ENCODE measurements at places on chromosomes 7 and 10.

- DNase-seq = no peak
Measured at GRCh38 chr7:111593343-111593742, 31.1 kb upstream of the IMMP2L start.

- peak; percentile 40 for DNase-seq
Measured at GRCh38 chr7:156143158-156143557, 330.9 kb upstream of the SHH start.

DNA sequence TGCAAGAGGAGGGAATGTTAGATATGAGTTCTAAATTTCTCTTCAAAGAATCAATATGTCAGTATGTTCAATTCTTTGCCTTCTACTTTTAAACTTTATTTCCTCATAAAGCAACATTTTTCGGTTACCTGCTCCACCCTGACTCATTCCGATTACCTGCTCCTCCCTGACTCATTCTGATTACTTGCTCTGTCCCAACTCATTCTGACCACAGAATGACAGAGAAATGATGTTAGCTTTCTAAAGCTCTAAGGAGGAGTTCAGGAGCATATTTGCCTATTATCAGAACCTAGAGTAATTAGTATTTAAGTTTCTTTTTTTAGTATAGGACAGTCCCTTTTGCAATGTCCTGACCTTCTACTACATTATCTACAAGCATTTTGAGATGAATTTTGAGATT, 24.5 kb upstream of the PPP1R9A start:
- DNase-seq = no peak

GRCh38 chr10:24039897-24040296, 169.0 kb upstream of the KIAA1217 start:
- no peak for DNase-seq

GRCh38 chr7:128108641-128109423, 77.6 kb upstream of the LRRC4 start:
- DNase-seq = no peak

DNA sequence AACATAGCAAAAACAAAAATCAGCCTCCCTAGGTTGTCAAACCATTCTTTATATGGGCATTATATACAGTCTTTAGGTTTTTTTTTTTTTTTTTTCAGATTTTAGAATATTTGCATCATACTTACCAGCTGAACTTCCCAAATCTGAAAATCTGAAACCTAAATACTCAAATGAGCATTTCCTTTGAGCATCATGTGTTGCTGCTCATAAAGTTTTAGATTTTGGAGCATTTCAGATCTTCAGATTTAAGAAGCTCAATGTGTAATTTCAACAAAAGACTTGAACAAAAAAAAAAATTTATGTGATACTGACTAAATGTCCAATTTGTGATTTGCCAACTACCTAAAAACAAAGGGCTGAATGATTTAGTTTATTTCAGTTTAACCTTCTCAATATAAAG, 13.6 kb downstream of the FAM3C start:
- DNase-seq = no peak

DNA sequence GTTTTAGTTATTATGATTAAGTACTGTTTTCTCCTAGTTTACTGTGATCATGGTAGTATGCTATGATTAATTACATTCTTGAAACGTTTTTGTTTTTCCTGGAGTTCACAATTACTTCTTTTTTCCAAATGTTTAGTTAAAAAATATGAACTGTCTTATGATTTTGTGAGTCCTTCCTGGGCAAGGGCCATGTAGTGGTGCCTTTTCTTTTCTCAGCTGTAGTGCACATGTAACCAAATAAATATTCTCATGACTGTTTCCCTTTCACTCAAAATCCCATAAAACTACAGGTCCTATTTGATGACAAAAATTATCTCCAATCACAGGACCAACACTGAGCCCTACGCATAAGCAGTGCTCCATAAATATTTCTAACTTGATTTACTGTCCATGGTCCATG, 118.9 kb upstream of the EGR2 start:
- DNase-seq = no peak

DNA sequence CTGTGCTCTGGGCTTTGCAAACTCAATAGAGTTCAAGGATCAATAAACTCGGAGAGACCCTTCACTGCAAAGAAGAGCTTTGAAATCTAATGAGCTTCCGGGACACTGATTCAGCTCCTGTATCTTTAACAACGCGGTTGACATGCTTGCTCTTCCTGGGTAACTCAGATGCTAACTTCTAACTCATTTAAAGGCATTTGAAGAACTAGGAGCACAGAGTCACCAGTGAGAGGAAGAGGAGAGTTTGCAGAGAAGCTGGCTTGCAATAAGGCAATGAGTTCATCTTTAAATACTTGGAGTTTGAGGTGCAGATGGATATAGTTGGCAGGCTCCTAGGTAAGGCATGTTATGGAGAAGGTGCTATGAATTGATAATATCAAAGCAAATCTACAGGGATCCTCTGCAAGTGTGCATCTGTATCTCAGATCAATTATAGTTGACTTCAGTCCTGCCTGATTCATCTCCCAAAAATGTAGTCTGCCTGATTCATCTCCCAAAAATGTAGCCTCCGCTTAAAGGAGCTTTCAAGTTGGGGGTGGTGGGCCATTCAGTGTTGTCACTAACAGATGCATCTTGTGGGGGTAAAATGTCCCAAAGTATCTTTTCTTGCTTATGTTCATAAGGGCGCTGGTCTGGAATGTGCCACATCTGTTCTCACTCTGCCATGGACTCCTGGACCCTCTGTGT, 182.5 kb upstream of the PRSS58 start:
- peak; percentile 91 for DNase-seq

- no peak for DNase-seq
Measured at GRCh38 chr7:45417268-45417667, 156.9 kb upstream of the ADCY1 start.

GRCh38 chr10:26173837-26174236, 42.7 kb upstream of the GAD2 start:
- DNase-seq = no peak

DNA sequence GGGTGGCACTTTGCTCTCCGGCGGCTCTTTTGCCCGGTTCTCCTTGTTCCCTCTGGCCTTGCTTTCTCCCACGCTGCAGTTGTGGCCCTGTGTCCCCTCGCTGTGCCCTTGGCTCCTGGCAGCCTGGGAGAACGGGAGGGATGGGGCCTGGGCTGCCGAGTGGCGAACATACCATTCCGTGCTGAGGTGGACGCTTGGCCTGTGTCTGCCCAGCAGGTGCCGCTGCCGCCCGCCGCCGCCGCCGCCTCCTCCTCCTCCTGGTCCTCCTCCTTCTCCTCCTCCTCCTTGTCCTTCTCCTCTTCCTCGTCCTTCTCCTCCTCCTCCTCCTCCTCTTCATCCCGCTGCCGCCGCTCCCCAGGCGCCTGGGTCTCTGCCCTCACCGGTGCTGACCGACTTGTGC, 36.0 kb downstream of the AGAP3 start:
- DNase-seq = no peak

DNA sequence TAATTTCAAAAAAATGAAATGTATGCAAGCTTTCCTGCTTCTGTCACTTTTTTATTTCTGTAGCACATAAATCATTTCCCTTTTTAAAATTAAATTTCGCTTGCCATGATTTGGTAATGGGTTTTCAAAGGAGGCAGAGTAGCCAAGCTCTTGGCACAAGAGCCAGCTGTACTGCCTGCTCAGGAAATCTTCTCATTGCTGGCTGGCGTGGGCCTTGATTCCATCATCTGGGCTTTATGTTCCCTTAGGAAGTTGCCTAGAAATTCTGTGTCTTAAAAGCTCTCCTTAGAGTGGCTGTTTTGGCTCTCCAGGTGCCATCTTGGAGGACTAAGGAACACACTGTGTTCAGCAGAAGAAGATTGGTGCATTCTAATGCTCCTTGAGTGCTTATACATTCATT, 107.4 kb downstream of the ARID5B start:
- no peak for DNase-seq

- DNase-seq = no peak
Measured at GRCh38 chr10:84842593-84842992, 514.2 kb downstream of the CCSER2 start.

GRCh38 chr10:101818872-101819633, 809 bp upstream of the OGA start:
- no peak for DNase-seq

DNA sequence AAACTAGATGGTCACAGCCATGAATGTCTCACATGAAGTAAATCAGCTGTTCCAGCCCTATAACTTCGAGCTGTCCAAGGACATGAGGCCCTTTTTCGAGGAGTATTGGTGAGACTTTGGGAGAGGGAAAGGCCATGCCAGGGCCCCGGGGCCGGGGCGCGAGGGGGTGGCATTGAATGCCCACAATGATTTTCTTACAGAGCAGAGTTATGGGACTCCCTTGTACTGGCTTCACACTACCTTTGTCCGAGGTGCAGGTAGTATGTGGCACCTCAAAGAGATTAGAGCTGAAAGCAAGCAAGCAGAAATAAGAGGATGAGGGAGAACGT, 407 bp downstream of the ELOVL3 start:
- DNase-seq = no peak

GRCh38 chr10:116271593-116272439, 1.2 kb downstream of the GFRA1 start:
- no peak for DNase-seq

GRCh38 chr7:5692112-5692844, 89.2 kb downstream of the RNF216 start:
- peak; percentile 83 for DNase-seq

- no peak for DNase-seq
Measured at GRCh38 chr7:44784364-44784763, 12.1 kb upstream of the PPIA start.

DNA sequence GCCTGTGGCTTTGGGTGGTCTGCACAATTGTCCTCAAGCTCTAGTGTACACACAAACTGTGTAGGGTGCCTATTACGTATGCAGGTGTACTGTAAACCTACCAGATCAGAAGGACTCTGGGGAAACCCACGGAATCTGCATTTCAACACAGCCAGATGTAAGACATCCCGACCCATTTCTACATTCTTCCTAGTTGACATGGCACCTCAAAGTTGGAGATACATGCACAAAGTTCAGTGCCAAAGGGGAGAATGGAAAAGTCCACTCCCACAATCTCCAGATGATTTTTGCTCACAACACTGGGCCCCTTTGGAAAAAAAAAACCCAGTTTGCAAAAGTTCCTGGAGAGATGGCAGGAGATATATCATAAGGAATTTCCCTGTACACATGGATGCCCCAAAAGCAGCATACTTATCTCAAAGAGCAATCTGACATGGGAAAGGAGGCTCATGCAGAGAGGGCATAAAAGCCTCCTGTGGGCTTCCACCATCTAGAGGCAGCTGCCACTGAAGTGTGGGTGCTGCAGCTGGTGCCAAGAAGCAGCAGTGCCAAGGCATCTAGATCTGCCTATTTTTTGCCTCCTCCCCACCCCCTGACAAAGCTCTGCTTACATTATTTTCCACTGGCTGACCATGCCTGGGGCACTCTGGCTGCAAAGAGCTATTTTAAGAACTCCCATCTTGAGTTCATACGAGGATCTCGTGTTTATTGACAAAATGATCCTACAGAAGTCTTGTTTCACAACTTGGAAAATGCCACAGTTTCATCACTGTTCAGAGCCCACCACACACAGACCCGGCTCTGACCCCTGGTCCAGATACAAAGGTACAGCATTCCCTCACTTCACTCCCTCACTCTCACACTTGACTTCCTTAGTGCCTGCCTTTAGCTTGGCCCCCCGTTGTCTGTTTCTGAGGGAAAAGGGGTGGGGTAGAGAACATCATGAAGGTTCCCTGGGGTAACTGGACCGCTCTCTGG, 12.9 kb downstream of the TECTB start:
- DNase-seq = no peak

- peak; percentile 79 for DNase-seq
Measured at GRCh38 chr7:158821171-158822031, 7.9 kb downstream of the ESYT2 start.

DNA sequence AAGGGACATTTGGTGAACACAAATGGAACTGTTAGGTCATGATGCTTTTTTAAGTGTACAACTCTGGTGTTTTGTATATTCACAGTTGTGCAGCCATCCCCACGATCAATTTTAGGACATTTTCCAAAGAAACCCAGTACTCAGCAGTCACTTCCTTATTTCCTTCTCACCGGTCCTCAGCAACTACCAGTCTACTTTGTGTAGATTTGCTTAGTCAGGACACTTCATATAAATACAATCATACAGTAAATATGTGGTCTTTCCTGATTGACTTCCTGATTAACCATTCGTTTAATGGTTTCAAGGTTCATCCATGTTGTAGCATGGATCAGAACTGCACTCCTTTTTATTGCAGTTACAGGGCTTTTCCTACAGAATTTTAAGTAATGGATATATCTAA, 14.4 kb downstream of the SGPL1 start:
- no peak for DNase-seq

DNA sequence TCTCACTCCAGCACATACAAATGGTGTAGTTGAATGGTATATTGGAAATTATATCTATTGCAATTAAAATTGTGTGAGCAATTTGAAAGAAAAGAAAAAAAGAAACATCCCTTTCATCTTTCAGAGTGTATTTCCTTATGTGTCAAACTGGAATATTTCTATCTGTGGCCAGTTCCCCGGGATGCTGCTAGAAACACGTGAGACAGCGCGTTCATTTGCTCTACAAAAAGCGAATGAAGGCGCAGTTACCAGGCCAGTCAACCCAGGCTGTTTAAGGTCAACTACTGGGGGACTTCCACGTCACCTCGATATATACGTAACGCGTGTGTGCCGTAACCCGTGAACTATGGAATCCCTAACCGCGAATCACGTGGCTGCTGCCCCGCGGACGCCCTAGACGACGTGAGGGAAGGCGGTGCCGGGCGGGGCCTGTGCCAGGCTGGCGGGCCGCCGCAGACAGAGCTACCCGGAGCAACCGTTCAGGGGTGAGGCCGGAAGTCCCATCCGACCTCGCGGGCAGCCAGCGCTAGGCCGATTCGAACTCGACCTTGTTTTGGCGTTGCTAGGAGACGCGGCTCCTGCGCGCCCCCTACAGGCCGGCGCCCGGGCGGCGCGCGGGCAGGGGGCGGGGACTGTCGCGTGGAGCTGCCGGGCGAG, 1.1 kb upstream of the ARL4A start:
- DNase-seq = peak; percentile 96

DNA sequence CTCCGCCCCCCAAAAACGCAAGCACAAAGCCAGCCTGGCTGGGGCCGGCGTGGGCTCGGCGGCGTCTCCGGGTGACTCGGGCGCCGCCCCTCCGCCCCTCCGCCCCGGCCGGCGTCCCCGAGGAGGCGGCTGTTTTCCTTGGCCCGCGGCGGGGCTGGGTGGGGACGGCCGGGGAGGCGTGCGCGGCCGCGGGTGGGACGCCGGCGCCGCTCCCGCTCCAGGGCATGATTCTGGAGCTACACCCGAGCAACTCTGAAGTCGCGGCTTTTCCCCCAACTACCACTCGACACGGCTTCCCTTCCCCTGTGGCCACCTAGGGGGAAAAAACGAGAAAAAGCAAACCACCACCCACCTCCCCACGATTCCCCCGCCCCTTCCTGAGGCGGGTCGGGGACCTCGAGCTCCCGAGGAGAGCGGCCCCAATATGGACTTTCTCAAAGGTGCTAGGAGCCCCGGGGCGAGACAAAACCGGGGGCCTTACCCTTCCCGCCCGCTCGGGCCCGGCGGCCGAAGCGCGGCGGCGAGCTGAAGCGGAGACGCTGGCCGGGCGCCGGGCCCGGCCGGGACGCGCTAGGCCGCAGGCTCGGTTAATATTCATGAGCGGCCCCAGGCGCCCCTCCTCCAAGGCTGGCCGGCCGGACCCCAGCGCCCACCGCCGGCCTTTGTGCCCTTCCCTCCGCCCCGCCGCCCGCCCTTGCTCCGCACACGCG, 856 bp downstream of the ARHGAP21 start:
- DNase-seq = peak; percentile 75

Measured in islet precursor cell (in vitro differentiated cells).